ENCODE measurements at places on chromosomes 16 and 17.

GRCh38 chr16:66705790-66706505, 9.4 kb upstream of the CMTM4 start:
- no peak for DNase-seq

DNA sequence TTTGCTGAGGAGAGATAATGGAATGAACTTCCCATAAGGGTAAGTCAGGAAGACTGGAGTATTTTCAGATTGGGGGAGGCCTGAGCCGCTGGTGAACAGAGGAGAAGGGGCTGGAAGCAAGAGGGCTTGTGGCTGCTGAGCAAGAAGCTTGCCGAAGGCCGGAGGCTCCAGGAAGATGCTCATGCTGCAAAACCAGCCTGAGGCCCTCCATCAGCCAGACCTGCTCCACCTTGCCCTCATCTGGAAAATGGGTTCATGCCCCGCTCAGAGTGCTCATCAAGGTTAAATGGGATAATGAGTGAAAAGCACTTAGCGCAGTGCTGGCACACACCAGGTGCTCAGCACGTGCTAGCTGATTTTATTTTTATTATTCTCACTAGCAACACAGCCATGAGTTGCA, 5.5 kb upstream of the ASGR1 start:
- no peak for DNase-seq

- DNase-seq, result no peak
Measured at GRCh38 chr17:11330006-11330405, 89.0 kb downstream of the SHISA6 start.

GRCh38 chr16:69711115-69711740, 15.1 kb downstream of the NQO1 start:
- peak; percentile 45 for DNase-seq

DNA sequence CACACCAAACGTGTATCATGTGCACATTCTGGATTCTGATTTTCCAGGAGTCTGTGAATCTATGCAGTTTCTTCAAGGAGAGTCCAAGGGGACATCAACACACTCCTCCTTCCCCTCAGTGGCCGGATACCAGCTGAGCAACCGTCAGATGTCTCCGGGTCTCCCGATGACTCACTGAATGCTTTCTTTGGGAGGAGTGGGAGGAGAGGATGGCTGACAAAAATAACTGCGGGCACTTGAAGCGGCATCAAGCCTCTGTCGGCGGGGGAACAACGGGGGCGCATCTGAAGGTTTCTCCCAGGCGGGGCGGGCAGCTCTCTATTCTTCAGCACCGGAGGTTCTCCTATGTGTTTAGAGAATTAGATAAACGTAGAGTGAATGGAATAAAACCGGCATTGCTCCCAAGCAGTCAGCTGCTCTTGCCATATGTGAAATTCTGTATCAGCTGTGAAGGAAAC, 24.6 kb upstream of the LRRC75A start:
- peak; percentile 43 for DNase-seq

DNA sequence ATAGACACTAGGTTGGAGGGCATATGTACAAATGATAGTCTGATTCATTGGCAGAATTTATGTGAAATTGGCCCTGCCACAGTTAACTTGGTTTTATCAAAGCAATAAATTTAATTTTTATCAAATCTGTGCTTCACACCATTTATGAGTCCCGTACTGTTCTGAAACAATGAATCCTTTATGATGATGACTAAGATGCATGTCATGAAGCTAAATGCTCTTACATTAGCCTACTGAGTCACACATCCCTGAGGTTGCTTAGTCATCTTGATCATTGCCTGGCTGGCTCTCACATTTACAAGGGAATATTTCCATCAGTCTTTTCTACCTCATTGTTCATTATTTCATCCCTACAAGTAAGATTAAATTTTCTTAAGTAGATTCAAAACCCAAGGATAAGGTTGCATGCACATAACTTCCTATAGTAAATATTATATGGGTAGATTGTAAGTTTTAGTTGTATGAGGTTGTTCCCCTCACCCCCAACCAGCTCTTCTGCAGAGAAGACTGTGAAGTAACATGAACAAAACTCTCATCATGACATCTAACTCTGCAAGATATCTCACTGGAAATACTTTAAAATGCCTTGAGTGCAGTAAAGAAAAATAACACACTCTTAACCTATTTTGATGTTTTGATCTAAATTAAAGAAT, 170.7 kb downstream of the CYB561 start:
- DNase-seq, result peak; percentile 96

DNA sequence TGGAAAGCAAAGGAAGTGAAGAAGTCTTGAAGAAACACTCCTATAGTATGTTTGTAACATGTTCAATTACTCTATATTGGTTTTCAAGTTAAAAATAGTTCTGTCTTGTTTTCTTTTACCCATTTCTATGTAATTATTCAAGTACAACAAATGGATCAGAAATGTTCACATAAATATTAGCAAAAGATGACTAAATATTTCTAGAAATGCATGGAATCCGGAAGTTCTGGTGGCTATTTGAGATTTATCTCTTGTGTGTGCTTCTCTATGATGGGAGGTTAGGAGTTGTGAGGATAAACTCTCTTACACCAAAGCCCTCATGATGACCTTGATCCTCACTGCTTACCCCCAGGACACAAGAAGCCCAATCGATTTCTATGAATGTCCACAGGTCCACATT, 237.5 kb downstream of the CDH8 start:
- no peak for DNase-seq

DNA sequence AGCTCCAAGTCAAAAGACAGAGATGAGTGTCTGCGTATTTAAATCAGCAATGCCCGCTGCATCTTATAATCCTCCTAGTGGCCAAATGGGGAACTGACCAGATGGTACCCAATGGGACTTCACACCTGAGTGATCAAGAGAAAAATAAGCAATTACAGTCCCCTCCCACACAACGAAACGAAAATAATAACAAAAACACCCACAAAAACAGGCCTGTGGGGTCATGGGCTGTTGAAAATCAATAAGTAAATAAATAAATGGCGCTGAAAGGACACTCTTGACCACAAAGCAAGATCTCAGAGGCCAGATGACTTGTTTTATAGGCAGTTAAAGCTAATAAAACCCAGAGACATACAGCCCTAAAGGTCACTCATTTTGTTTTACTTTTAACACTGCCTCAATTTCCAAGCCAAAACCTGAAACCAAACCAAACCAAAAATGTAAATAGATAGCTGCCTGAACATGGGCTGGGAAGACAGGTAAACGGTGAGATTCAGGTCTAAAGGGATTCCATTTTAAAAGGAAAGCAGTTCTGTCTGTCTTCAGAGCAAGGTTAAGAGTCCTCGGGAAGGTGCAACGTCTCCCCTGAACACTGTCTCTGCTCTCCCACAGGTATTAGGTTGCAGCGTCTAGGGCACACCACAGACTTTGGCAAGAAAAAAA, 1.3 kb downstream of the ZNF821 start:
- peak; percentile 48 for DNase-seq

GRCh38 chr16:80947708-80948625, 58.7 kb downstream of the CMC2 start:
- no peak for DNase-seq

- DNase-seq, result no peak
Measured at GRCh38 chr17:62781356-62781755, 26.8 kb downstream of the MARCHF10 start.

DNA sequence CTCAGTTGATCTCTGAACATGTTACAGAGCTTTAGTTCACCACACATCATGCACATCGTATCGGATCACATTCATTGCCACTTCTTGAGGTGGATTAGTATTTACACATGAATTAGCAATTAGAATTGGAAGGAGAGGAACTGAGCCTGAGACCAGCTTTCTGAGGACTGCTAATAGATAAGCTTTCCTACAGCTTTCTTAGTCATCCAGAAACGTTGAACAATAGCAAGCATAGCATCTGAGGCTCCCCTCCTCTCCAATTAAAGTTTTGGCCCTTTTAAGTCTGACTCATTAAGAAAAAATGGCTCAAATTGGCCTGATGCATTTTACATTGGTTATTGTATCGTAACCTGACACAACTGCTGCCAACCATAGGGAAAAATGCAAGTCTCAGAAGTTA, 1130.4 kb downstream of the CDH8 start:
- DNase-seq, result peak; percentile 34

GRCh38 chr16:11392041-11392581, 46.9 kb downstream of the RMI2 start:
- no peak for DNase-seq

GRCh38 chr16:31083981-31084380, 4.8 kb downstream of the PRSS53 start:
- DNase-seq, result no peak

- DNase-seq, result no peak
Measured at GRCh38 chr16:69132424-69133252, at the start of the genes CHTF8 and UTP4. CHTF8 (minus strand) TSS chr16:69132588; CDS start chr16:69121458, 11,130 bp downstream. UTP4 (plus strand) TSS chr16:69132649; CDS start chr16:69133460, 811 bp downstream.

- no peak for DNase-seq
Measured at GRCh38 chr17:82370471-82371332, 863 bp upstream of the UTS2R start.

DNA sequence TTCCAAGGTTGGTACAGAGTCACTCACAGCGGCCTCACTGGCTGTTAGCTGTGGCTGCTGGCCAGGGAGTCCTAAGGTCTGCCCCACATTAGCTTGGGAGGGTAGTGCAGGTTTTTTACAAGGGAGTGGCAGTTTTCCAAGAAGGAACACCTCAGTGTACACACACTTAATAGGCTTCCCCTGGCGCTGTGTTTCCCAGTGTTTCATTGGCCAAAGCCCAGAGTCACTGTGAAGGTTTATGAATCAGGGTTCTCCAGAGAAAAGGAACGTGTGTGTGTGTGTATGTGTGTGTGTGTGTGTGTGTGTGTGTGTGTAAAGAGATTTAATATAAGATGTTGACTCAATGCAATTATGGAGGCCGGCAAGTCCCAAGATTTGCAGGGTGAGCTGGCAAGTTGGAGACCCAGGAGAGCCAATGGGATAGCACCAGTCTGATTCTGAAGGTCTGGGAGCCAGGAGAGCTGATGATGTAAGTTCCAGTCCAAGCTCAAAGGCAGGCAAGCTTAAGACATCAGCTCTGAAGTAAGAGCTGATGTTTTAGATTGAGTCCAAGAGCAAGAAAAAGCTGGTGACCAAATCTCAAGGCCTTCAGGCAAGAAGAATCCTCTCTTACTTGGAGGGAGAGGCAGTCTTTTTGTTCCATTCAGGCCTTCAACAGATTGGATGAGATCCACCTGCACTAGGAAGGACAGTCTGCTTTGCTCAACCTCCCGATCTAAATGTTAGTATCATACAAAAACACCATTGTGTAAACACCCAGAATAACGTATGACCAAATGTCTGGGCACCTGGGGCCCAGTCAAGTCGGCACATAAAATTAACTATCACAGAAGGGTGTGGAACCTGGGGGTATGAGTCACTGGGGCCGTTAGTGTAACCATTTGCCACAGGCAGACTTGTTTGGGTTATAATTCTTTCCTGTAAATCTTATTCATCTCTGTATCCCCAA, 206.8 kb downstream of the PRKCA start:
- no peak for DNase-seq

DNA sequence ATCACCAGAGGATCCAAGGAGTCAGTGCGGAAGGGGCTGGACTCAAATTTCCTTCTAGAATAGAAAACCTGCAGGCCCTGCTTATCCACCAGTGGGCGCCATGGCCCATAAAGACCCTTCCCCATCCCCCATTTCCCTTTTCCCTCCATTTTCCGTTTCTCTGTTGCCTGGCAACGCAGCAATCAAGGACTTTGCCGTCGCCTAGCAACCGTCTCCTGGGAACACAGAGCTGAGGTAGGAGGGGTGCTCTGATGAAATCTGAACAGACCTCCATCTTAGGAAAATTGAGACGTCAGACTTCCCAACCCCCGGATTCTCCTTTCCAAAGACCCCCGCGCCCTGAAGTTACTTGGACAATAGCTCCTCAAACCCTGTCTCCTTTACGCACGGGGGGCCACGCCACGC, 5.7 kb downstream of the DLG4 start:
- DNase-seq, result no peak

GRCh38 chr16:57304169-57305061, 19.9 kb upstream of the PLLP start:
- DNase-seq, result peak; percentile 30
